ENCODE measurements at places on chromosomes 13 and 19.
A peak's percentile ranks its signal among the peaks of the same experiment; 100 is the strongest.

DNA sequence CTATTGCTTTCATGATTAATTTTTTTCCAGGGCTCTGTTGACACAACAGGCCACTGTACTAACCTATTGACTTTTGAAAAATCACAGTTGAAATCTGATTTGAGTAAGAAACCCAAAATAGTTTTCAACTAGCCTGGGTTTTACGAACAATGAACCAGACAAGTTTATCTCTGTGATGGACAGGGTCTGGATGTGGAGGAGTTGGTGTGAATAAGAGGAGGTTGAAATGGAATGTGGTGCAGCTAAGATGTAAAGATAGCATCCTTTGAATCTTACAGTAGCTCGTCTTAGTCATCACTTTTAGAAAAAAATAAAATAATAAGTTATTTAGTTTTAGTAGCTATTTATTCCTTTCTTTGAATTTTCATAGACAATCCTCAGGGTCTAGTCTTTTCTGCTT lies 8.3 kb upstream of the OXGR1 start:
- DNase-seq = no peak

GRCh38 chr19:15428956-15429824 lies 10.4 kb upstream of the AKAP8L start:
- DNase-seq = no peak

DNA sequence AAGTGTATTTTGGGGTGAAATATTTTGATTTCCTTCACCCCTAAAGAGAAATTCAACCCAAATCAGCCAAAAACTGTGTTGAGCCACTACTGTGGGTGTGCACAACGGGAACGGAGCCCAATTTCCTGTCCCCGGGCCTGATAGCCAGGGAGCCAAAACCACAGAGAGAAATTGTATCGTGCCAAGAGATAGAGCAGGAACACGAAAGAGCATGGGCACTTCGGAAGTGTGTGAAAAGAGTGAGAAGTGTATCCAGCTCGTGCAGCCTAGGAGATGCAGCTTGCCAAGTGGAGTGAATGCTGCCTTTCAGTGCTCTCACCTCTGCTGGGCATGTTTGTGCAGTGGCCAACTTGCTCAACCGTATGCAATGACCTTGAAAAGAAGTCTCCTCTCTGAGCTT lies 19.4 kb upstream of the PLEKHF1 start:
- DNase-seq = no peak

DNA sequence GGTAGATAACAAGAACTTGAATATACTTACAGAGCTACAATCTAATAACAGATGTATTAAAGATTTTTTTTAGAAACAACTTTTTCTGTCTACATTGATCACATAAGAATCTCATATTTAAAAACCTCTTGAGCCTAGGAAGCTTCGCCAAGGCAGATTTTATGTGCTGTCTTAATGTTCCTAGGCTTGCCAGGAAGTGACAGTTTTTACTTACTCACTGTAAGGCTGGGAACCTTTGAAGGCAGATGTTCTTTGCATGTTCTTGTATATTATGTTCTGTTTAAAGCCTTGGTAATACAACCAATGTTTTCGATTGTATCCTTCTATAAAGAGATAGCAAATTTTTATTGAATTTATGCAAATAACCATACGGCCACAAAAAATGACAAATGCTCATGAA lies 492.7 kb downstream of the GPC5 start:
- DNase-seq = no peak

DNA sequence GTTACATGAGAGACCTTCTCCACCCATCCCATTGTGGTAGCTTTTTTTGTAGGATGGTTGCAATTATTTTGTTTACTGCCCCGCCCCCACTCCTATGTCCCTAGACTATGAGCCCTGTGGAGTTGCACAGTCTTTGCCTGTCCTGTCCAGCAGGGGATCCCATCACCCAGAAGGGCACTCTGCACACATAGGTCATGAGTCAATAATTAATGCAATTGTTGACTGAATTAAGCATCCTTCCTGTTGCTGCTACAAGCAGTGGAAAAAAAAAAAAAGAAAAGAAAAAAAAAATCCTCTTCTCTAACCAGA lies 14.2 kb downstream of the C19orf81 start:
- DNase-seq = no peak

- DNase-seq = peak; percentile 28
Measured at GRCh38 chr13:30159446-30159839, 147.9 kb downstream of the KATNAL1 start.

GRCh38 chr19:5326986-5327623 lies 13.5 kb downstream of the PTPRS start:
- no peak for DNase-seq

DNA sequence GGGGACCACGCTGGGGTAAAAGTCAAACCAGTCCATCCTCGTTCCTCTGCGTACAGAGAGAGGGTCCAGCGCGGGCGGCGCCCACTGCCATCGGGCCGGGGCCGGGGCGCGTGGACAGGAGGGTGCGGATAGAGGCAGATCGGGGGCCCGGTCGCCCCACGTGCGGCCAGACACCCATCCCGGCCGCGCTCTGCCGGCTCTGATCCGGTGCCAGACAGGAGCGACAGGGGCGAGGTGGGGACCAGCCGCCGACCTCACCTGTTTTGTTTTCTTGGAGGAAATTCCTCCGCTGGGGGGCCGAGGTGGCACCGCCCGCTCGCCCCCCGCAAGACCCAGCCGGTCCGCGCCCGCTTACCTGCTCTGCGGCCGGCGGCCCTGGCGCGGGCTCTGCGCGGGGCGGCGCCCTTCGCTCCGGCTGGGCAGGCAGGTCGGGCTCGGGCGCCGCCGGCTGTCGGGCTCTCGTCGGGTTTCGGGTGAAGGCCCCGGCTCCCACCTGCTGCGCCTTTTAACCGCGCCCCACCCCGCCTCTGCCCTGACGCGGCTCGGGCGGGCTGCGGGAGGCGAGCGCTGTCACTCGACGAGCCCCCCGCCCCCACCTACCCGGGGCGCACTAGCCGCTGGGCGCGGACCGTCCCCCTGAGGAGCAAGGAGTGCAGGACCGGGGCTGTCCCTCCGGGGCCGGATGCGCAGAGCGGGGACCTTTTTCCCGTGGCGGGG lies at the start of gene GJB6:
Gene GJB6 (minus strand): TSS at position 481 of the 717 bp plus-strand sequence. CDS start 8,839 bp downstream, outside the sequence.
- DNase-seq = peak; percentile 53

DNA sequence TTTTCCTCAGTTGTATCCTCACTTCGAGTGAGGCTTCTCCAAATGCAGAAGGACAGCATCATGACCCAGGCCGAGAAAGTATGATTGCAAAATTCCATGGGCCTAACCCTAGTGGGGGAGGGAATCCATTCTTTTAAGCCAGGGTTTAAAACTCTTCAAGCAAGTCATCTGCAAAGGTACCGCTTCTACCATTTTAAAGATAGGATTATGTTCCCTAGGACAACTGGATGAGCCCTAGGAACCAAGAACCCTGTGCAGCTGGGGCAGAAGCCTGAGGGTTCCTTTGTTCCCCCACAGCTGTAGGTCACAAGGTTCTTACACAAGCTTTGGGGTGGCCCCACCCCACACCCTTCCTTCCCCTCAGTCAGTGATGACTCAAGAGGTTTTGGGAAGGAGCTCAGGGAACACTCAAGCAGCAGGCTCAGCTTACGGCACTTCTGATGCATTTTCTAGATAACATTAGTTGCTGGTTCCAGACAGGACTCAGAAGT lies 13.5 kb downstream of the ARL11 start:
- no peak for DNase-seq

All from activated naive CD4-positive, alpha-beta T cell treated with anti-CD3 and anti-CD28 coated beads, Interleukin-2, amount 50 U/mL, for 16 hours (primary cell).